ENCODE measurements at places on chromosomes 3 and 15.

DNA sequence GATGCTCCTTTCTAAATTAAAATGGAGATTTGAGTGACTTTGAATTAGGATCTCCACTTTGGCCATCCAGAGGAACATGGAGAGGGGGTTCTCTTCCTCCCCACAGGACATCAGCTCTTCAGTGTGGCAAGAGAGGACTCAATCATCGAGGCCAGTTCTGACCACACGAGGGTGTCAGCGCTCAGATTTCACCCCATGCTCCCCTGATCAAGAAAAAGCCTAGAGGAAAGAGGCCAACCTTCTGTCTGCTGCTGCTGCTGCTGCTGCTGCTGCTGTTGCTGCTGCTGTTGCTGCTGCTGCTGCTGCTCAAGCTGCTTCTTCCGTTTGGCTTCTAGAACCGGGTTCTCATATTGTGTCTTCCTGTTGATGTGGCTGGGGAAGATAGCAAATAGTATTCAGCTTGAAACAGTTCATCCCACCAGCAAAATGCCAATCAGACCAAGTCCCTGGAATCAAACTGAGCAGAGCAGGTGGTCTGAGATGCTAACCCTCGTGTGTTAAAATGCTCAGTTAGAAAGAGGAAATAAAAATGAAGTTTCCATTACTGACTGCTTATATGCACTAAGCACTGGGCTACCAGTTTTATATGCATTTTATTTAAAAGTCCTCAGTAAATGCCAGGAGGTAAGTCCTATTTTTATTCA is 599.0 kb downstream of the MAGI1 start:
- DNase-seq = no peak

DNA sequence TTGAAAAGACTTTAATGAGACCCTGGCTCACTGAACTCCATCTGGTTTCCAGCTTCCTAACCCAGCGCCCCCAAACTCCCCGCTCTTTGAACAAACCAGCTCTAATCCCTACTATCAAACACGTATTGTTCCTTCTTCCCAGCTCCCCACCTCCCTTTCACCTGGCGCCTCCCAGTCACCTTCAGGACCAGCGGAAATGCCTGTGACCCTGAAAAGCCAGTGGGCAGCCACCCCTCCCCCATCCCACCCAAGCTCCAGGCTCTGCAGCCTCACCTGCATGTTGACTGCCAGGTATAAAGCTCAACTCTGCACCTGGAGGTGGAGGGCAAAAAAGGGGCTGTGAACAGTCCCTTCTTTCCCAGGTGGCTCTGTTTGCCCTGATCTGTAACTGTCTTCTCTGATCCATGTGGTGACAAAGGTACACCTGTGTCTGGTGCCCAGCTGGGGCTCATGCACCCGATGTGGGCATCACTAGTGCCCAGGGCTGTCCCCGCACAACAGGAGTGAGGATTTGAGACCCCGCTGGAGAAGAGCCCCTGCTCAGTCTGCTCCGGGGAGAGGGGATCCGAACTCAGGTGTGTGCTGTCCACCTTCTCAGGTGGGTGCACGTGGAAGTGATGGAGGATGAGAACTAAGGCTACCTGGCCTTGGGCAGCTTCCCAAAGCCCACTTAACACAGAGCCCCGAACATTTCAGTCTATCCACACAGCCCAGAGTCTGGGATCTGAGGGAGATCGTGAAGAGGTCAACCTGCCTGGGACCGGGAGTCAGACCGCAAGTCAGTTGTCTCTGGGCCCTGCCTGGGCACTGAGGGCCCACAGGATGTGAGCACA is 128.9 kb downstream of the NSMCE3 start:
- DNase-seq = no peak

DNA sequence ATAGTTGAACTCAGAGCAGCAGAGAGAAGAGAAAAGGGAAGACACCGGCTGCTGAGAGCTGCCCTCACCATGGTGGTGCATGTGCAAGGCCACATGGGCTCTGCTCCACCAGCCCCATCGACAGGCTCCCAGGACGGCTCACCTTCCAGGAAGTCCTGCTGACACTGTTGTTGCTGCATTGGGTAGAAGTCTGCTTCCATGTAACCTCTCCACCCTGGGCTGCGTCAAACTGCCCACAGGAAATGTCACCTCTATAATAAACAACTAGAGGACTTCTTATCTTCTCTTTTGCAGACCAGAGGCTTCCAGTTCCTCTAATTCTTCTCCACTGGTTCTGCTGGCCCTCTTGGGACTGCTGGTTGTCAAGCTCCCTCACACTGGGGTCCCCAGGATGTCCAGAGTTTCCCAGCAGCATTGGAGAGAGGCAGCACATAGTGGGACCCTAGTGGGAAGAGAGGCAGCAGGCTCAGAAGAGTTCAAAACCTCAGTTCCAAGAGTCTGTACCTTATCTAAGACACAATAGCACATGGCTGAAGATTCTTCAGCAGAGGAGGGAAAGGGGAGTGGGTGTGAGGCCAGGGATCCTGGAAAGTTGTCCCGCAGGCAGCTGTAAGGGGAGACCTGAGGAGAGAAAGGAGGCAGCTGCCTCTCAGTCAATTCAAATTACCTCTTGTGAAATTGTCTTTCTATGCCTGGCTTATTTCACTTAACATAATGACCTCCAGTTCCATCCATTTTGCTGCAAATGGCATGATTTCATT is 5.8 kb upstream of the CCR3 start:
- no peak for DNase-seq

DNA sequence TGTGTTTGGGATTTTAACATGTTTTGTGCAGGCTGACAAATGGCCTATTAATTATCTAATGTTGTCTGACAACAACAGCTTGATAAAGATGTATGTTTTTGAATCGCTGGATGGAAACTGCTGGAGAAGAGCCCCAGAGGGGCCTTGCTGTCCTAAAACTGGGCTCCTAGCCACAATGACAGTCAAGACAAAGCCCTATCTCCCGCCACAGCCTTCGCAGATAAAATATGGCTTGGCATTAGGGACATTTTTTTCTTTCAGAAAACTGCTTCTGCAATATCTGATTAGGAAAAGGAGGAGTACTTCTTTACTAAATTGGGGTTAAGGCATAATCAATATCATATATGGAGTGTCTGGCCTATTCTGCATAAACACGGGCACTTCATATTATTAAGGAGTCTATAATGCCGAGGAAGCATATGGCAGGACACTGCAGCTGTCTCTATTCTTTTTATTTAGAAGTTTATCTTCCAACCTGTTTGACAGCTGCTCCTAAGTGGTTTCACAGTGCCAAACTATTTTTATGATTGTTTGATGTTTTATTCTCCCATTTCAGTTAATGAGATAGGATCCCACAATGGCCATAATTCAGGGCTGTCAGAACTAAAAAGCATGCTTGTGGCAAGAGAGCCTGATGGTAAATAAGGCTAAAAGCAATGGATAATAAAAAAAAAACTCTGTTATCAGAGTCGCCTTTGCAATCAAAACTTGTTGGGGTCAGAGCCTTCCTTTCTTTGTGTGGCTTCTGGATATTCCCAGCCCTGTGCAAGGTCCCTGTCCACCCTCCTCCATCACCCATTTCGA is 210.1 kb downstream of the MECOM start:
- no peak for DNase-seq

DNA sequence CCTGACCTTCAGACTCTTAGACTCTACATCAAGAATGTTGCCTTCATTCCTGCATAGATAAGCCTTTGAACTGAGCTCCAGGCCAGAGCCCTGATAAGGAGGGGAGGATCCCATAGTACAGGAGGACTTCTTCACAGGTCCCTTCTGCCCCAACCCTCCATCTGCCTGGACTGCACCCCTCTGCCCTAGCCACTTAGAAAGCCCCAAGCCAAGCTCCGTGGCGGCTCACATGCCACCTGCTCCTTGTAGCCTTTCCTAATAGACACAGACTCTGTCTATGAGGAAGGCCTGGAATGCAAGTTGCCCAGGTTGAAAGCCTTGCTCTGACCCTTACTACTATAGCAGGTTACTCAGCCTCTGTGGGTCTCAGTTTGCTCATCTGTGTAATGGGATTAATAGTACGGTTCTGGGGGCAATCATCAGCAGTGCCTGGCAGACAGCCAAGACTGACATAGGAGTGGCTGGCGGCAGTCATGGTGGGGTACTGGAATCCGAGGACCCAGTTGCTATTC is 11.6 kb downstream of the PCSK6 start:
- no peak for DNase-seq

DNA sequence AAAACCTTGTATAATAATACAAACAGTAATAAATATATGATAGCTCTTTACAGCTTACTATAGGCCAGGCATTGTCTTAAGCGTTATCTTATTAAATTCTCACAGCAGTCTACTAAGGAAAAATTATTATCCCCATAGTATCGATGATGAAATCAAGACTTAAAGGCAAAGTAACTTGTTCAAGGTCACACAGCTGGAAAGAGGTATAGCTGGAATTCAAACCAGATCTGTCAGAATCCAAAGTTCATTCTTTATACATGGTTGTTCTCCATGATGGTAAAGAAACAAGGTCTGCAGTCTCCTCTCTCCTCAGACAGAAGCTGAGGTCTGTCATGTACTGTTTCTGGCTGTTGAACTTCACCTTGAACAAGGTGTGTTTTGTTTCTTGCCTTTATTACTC is 15.4 kb upstream of the SLC22A13 start:
- DNase-seq = no peak

DNA sequence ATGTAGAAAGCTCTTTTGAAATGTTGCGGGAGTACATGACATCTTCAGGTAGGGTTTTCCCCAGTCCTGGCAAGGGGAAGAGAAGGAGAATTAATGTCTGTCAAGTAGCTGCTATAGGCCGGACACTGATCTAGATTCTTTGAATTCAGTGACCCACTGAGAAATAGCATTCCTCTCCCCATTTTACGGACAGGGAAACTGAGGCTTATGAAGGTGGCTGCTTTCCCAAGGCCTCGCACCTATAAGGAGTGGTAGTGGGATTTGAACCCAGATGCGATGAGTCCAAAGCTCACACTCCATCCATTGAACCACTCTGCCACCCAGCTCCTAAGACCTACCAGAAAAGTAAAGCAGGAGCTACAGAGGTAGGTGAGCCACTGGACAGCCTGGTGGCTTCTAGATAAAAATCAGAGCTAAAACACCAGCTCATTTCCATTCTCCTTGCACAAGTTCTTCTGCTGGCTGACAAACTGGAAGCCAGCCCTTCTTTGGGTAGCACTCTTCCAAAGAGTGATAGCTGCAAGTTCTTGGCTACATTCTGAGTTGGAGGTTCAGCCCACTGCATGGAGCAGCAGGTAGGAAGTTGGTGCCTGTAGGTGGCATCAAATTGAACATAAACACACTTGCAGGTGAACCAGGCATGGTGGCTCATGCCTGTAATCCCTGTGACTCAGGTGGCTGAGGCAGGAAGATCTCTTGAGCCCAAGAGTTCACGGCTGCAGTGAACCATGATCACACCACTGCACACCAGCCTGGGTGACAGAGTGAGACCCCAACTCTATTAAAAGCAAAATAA is 22.0 kb downstream of the ZNF710 start:
- no peak for DNase-seq

- no peak for DNase-seq
Observed at GRCh38 chr3:117139681-117140080, 430.1 kb downstream of the TUSC7 start.

- DNase-seq = no peak
Observed at GRCh38 chr3:143526011-143526545, 322.2 kb downstream of the SLC9A9 start.

- DNase-seq = no peak
Observed at GRCh38 chr15:34606545-34606944, 23.1 kb upstream of the GOLGA8B start.

DNA sequence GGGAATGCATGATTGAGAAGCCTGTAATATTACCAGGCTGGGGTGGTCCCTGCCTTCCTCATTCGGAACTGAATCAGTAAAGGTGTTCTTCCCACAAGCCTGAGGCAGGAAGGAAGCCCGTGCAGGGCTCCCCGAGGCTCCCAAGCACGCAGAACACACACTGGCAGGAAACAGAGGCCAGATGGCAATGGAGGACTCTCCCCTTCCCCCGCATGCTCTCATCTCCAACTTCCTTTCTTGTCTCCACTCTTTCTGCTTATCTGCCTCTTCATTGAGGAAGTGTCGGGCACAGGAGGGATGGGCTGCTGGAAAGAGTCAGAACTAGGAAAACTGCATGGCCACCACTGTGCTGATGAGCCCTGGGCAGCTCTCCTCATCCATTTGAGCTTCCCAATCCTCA is 123.5 kb downstream of the NUP210 start:
- no peak for DNase-seq
